ENCODE measurements at places on chromosomes 12 and 14. TPM values are rescaled to one million over a fixed set of nuclear protein-coding genes. Genes with fewer than 3 reads are reported as not detected.

- no peaks in the 10 kb centered on the region for H3K4me1 ChIP-seq
- H3K27ac ChIP-seq: no peak overlapping the region
- H3K36me3 ChIP-seq: no peaks in the 10 kb centered on the region
- H3K27me3 ChIP-seq: no peaks in the 10 kb centered on the region
These were observed 333.6 kb downstream of the TMEM121 start for GRCh38 chr14:105859717-105860614.

DNA sequence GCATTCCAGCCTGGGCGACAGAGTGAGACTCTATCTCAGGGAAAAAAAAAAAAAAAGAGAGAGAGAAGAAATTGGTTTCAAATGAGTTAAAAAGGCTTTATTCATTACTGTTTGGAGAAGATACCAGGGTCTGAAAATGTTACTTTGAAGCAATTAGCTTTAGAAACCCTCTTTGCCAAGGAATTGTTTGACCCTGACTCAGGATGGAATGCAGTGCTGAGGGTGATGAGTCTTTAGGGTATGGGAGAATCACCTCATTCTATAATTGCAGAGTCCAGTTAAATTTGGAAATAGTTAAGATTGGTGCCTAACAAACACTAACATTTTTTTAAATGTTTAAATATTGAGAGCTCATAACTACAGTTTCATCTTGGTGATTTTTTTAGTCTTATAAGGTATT, 13.3 kb downstream of the RAP1B start:
- no peak overlapping the region for H3K4me3 ChIP-seq
- H3K36me3 ChIP-seq: no peaks in the 10 kb centered on the region
- no peak for DNase-seq
- no peak overlapping the region for H3K27ac ChIP-seq

DNA sequence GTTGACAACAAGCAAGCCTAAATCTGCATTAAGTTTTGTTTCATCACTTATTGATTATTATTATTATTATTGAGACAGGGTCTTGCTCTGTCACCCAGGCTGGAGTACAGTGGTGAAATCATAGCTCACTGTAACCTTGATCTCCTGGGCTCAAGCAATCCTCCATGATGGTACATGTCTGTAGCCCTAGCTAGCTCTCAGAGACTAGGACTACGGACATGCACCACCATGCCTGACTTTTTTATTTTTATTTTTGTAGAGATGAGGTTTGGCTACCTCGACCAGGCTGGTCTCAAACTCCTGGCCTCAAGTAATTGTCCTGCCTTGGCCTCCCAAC, 35.7 kb upstream of the STK38L start:
- H3K4me3 ChIP-seq: no peak overlapping the region
- no peaks in the 10 kb centered on the region for H3K27me3 ChIP-seq
- DNase-seq: no peak
- no peaks in the 10 kb centered on the region for H3K36me3 ChIP-seq
- H3K4me1 ChIP-seq: no peaks in the 10 kb centered on the region

DNA sequence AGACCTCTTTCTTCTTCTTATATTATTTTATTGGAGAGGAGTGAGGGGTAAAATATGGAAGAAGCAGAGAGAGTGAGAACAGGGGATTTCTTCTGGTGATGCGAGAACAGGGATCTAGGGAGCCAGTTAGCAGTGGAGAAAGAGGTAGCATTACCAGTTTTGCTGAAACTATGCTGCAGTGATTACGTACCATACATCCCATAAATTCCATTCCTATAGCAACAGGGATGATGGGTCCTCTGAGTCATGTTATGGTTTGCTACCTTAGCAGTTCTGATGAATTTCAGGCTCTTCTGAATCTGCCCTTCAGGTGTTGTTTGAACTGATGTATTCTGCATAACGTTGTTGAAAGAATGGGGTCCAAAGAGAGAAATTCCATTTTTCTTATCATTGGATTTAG, 625.4 kb upstream of the LRFN5 start:
- no peak overlapping the region for H3K27ac ChIP-seq
- H3K4me3 ChIP-seq: no peak overlapping the region
- no peak for DNase-seq

DNA sequence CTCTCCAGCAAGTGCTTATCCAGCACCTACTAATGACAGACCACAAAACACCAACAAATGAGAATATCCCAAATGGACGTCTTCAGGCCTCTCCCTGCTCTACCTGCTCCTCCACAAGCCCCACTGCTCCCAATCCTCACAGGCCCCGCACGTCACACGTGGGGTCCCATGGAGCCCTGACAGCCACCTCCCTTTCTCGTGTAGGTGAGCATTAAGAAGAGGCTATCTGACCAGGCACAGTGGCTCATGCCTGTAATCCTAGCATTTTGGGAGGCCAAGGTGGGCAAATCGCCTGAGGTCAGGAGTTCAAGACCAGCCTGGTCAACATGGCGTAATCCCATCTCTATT, 5.4 kb downstream of the RIMBP2 start:
- no peaks in the 10 kb centered on the region for H3K36me3 ChIP-seq
- H3K4me3 ChIP-seq: no peak overlapping the region
- DNase-seq: no peak

- no peak for DNase-seq
- no peak overlapping the region for H3K4me3 ChIP-seq
- no peaks in the 10 kb centered on the region for H3K27me3 ChIP-seq
- peak overlapping the region; percentile 76 for H3K27ac ChIP-seq
- H3K4me1 ChIP-seq: peaks cover 12% of the 10 kb centered on the region
These were observed 68.7 kb downstream of the ARF6 start for GRCh38 chr14:49961270-49962222.

Gene MYH7
- total RNA-seq: not detected

Gene RPL10L
- not detected for total RNA-seq

GRCh38 chr12:3700861-3701260, 52.0 kb downstream of the CRACR2A start:
- H3K27me3 ChIP-seq: no peaks in the 10 kb centered on the region
- H3K36me3 ChIP-seq: no peaks in the 10 kb centered on the region
- DNase-seq: no peak
- no peak overlapping the region for H3K27ac ChIP-seq
- H3K4me1 ChIP-seq: no peaks in the 10 kb centered on the region

Gene P2RX7
- total RNA-seq: 0.90 TPM

DNA sequence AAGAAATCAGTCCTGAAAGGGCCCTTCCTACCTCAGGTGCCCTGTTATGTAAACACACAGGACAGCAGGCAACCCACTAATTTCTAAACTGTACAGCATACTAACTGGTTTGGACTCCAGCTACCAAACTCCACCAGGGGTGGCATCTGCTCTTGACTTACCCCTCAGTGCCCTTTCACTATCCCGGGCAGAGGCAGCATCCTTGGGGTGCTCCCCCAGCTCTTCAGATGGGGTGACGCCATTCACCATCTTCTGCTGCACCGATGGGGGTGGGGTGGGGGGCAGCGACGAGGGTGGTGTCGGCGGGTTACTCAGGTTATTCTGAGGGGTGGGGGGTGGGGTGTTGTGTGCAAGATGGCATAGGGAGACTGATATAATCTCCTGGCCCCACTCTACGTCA, 11.5 kb upstream of the PRKAG1 start:
- H3K27me3 ChIP-seq: no peaks in the 10 kb centered on the region
- H3K4me3 ChIP-seq: no peak overlapping the region
- no peaks in the 10 kb centered on the region for H3K36me3 ChIP-seq
- no peak overlapping the region for H3K27ac ChIP-seq
- H3K4me1 ChIP-seq: no peaks in the 10 kb centered on the region

Gene RAD51AP1
- total RNA-seq: 11.5 TPM

- no peaks in the 10 kb centered on the region for H3K36me3 ChIP-seq
- no peak overlapping the region for H3K27ac ChIP-seq
- no peaks in the 10 kb centered on the region for H3K27me3 ChIP-seq
- no peaks in the 10 kb centered on the region for H3K4me1 ChIP-seq
- DNase-seq: no peak
These were observed 39.7 kb downstream of the DHRS2 start for GRCh38 chr14:23675906-23676305.

- no peaks in the 10 kb centered on the region for H3K36me3 ChIP-seq
- H3K4me1 ChIP-seq: peaks cover 12% of the 10 kb centered on the region
- H3K4me3 ChIP-seq: no peak overlapping the region
- H3K27ac ChIP-seq: no peak overlapping the region
- peak; percentile 33 for DNase-seq
These were observed 79.9 kb downstream of the BCL11B start for GRCh38 chr14:99192028-99192621.

Gene OR11G2
- total RNA-seq: not detected

DNA sequence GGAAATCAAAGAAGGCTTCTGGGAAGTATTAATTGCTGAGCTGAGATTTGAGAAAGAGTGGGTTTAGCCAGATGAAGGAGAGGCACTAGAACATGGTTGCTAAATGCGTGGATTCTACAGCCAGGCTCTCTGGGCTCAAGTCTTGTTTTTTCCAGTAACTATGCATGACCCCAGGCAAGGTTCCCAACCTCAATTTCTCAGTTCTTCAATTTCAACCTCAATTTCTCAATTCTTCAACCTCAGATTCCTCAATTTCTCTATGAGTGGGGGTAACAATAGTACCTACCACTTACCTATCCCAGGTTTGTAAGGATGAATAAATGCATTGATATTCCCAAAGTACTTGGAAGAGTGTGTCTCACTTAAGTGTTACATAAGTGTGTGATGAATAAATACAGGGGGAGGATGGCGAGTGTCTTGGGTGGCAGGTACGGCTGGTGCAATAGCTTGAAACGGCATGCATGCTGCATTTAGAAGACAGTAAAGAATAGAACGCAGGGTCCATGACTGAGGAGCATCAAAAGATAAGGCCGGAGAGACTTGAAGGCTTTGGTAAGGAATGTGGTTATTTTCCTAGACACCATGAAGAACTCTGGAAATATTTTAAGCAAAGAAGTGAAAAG, 149.1 kb upstream of the ATP2B1 start:
- no peak overlapping the region for H3K4me3 ChIP-seq
- H3K36me3 ChIP-seq: no peaks in the 10 kb centered on the region
- no peak overlapping the region for H3K27ac ChIP-seq
- no peak for DNase-seq
- H3K4me1 ChIP-seq: no peaks in the 10 kb centered on the region
- H3K27me3 ChIP-seq: no peaks in the 10 kb centered on the region

DNA sequence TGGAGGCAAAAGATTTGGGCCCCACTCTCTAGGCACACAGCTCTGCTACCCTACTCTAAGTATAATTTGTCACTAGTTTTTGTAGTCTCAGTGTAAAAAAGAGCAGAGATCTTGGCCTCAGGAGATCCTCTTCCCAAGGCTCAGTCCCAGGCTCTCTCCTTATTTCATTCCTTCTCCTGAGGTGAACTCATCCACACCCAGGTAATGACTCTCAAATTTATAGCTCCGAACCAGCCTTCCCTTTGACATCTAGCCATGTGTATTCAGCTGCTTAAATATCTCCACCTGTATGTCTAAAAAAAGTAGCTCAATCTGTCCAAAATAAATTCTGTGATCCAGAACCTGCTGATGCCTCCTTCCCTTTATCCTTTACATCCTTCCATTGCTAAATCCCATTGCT, 173.5 kb upstream of the HIF1A start:
- H3K27me3 ChIP-seq: no peaks in the 10 kb centered on the region
- no peaks in the 10 kb centered on the region for H3K36me3 ChIP-seq

Gene ESR2
- 1.00 TPM for total RNA-seq

DNA sequence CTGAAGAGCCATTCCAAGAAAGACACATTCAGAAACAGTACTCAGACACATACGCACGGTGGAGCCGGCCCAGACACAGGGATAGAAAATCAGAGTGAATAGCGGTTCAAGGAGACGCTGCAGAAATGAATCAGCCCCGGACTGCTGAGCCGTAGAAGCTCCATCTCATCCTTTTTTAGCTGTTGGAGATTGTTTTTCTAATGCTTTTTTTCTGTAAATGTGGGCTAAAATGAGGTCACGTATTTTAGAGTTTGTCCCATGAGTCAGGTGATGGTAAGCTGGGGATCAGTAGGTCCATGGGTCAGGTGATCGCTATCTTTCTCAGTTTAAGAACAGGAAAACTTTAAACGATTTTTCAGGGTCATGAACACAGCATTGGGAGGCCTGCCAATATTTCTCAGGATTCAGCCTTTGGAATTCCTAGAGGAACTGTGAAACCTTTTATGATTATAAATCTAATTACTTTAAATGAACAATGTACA, 202.4 kb downstream of the ITPR2 start:
- H3K36me3 ChIP-seq: no peaks in the 10 kb centered on the region
- H3K27ac ChIP-seq: peak overlapping the region; percentile 44
- H3K27me3 ChIP-seq: no peaks in the 10 kb centered on the region
- no peak overlapping the region for H3K4me3 ChIP-seq
- peak; percentile 50 for DNase-seq

Gene PLEKHD1
- total RNA-seq: not detected

- no peak overlapping the region for H3K4me3 ChIP-seq
- H3K27ac ChIP-seq: no peak overlapping the region
- H3K36me3 ChIP-seq: no peaks in the 10 kb centered on the region
- no peaks in the 10 kb centered on the region for H3K27me3 ChIP-seq
These were observed 23.8 kb upstream of the LRTM2 start for GRCh38 chr12:1796515-1797010.

Gene KRT74
- not detected for total RNA-seq

Gene SYCP3
- not detected for total RNA-seq

DNA sequence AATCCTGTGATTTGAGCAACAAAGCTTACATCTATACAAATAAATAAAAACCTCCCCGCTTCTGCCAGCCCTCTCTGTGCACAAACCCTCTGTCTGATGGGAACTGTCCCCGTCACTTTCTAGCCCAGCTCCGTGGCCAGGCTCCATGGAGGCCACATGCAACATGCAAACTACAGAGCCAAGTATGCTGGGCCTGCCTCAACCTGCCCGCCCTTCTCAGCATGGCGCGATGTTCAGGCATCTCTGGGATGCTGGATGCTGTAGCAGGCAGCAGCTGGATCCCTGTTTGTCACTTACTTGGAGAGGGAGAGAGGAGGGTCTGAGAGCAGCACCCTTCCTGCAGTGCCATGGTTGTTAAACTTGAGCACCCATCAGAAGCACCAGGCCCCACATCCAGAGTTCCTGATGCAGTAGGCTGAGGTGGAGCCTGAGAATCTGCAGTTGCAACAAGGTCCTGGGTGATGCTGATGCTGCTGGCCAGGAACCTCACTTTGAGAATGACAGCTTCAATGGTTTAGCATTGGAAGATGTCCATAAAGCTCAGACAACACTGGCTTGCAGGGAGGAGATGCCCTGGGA, 32.4 kb downstream of the CLMN start:
- no peak for DNase-seq
- H3K27me3 ChIP-seq: no peaks in the 10 kb centered on the region
- no peaks in the 10 kb centered on the region for H3K36me3 ChIP-seq
- no peak overlapping the region for H3K27ac ChIP-seq
- H3K4me3 ChIP-seq: no peak overlapping the region

GRCh38 chr12:72236071-72236705, 36.0 kb upstream of the TRHDE start:
- H3K4me1 ChIP-seq: no peaks in the 10 kb centered on the region
- H3K27ac ChIP-seq: no peak overlapping the region
- no peaks in the 10 kb centered on the region for H3K36me3 ChIP-seq
- H3K27me3 ChIP-seq: no peaks in the 10 kb centered on the region
- H3K4me3 ChIP-seq: no peak overlapping the region

Gene PROX2
- not detected for total RNA-seq
